Spleen (tissue), 13 donors: ENCODE measurements at places on chromosomes 4 and X. TPM values are rescaled to one million over a fixed set of nuclear protein-coding genes. Genes with fewer than 3 reads are reported as not detected.

DNA sequence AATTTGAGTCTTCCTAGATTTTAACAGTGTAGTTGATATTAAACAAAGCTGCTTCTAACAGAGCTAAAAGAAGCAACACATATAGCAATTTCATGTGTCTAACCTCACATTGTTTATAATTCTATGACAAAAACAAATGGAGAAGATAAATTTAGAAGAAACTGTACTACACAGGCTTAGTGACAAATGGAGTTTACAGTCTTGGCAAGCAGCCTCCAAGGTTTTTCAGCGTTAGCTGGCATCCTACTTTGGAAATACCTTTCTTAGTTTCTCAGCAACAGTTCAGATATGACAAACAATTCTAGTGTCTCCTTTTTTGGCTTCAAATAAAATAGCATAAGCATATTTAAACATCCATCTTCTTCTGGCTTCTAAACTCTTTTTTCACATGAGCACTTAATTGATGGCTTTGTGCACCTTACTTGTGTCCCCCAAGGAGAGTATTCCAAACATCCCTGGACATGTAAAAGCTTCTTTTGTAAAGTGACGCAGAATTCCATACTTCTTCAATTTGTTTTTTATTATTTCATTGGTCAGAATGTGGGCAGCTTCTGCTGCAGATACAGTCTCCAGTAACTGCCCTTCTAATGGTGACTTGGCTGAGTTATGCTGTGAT, 249.8 kb downstream of the ANTXR2 start:
- H3K27me3 ChIP-seq, result no peaks in the 10 kb centered on the region
- H3K27ac ChIP-seq, result no peak overlapping the region
- H3K4me3 ChIP-seq, result no peak overlapping the region
- no peak for DNase-seq
- no peaks in the 10 kb centered on the region for H3K4me1 ChIP-seq

The SSX2B gene
- not detected for total RNA-seq

DNA sequence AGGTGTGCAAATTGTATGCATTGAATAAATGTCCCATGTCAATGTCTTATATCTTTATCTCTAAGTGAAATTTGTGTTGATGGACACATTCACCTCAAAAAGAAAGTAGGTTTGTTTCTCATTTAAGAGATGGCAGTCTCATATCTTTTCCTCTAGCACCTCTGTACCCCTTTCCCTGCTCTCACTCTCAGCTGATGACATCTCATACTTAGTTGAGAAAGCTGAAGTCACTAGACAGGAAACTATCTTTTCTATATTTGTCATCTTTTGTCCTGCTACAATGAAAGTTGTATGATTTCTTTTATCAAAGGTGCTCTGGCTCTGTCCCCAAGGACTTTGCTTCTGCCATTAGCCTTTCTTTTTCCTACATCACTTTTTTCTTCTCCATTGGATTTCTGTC, 84.0 kb upstream of the GRPR start:
- H3K4me3 ChIP-seq, result no peak overlapping the region
- no peaks in the 10 kb centered on the region for H3K27me3 ChIP-seq

The NAP1L2 gene
- 3.8 TPM for total RNA-seq

DNA sequence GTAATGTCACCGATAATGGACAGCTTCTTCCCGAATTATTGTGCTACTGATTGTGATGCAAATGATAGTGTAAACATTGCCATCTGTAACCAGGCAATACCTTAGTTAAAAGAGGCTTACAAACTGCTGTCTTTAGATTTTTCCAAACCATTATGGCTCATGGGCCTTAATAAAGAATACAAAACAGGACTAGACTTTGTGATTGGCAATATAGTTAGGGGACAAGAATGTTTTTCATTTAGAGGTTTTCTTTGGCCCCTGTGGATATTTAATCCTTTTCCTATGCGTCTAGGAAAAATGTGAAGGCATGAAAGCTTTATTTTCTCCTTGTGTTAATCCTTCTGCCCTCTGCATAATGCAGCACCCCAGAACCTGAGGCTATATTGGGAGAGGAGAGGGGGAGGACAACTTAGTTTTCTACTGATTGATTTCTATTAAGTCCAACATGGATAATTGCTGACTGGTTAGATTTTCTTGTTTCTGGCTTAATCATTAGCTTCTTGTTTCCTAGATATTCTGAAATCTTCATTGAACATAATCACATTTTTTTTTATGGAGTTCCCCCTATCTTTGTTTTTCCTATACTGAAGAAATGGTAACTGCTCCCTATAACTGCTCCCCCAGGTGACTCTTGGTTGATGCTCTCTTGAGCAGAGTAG, 1.9 kb downstream of the PRPS1 start:
- no peak overlapping the region for H3K4me3 ChIP-seq
- no peak overlapping the region for H3K27ac ChIP-seq
- H3K36me3 ChIP-seq, result no peaks in the 10 kb centered on the region
- peaks cover 6% of the 10 kb centered on the region for H3K4me1 ChIP-seq

GRCh38 chrX:50567636-50568035, 97.0 kb upstream of the DGKK start:
- no peaks in the 10 kb centered on the region for H3K36me3 ChIP-seq
- H3K27me3 ChIP-seq, result no peaks in the 10 kb centered on the region
- no peak overlapping the region for H3K27ac ChIP-seq
- H3K4me1 ChIP-seq, result no peaks in the 10 kb centered on the region
- no peak overlapping the region for H3K4me3 ChIP-seq
- no peak for DNase-seq

DNA sequence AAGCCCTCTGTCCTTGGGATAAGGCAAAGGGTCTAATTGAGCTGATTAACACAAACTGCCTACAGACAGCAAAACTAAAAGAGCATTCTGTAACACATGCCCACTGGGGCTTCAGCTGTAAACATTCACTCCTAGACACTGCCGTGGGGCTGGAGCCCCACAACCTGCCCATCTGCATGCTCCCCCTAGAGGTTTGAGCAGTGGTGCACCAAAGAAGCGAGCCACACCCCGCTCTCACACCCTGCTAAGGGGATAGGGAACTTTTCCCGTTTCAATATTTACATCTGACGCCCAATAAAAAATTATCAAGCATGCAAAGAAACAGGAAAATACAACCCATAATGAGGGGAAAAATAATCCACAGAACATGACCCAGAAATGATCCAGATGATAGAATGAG, 46.9 kb upstream of the HSD17B10 start:
- no peaks in the 10 kb centered on the region for H3K4me1 ChIP-seq
- no peaks in the 10 kb centered on the region for H3K27me3 ChIP-seq
- no peak for DNase-seq
- H3K4me3 ChIP-seq, result no peak overlapping the region
- H3K27ac ChIP-seq, result no peak overlapping the region
- H3K36me3 ChIP-seq, result no peaks in the 10 kb centered on the region

GRCh38 chr4:7829652-7830580, 109.7 kb downstream of the AFAP1 start:
- H3K4me3 ChIP-seq, result no peak overlapping the region
- peaks cover 29% of the 10 kb centered on the region for H3K4me1 ChIP-seq
- no peaks in the 10 kb centered on the region for H3K36me3 ChIP-seq
- no peak for DNase-seq
- H3K27ac ChIP-seq, result no peak overlapping the region
- no peaks in the 10 kb centered on the region for H3K27me3 ChIP-seq

GRCh38 chrX:152918707-152919106, 20.8 kb downstream of the ZNF185 start:
- no peaks in the 10 kb centered on the region for H3K36me3 ChIP-seq
- no peak overlapping the region for H3K4me3 ChIP-seq

GRCh38 chr4:2579910-2580309, 43.5 kb downstream of the FAM193A start:
- no peak overlapping the region for H3K4me3 ChIP-seq
- H3K36me3 ChIP-seq, result no peaks in the 10 kb centered on the region
- H3K27me3 ChIP-seq, result no peaks in the 10 kb centered on the region
- no peak for DNase-seq
- peaks cover 36% of the 10 kb centered on the region for H3K4me1 ChIP-seq
- H3K27ac ChIP-seq, result no peak overlapping the region

- no peaks in the 10 kb centered on the region for H3K27me3 ChIP-seq
- no peaks in the 10 kb centered on the region for H3K36me3 ChIP-seq
- no peak overlapping the region for H3K27ac ChIP-seq
- no peak overlapping the region for H3K4me3 ChIP-seq
- DNase-seq, result no peak
- H3K4me1 ChIP-seq, result no peaks in the 10 kb centered on the region
These were observed 71.6 kb downstream of the GSTCD start for GRCh38 chr4:105780176-105780575.

- peaks cover 12% of the 10 kb centered on the region for H3K36me3 ChIP-seq
- DNase-seq, result peak; percentile 92
- peaks cover 63% of the 10 kb centered on the region for H3K4me1 ChIP-seq
These were observed 669 bp downstream of the IRF2 start for GRCh38 chr4:184473499-184474262.

- H3K27me3 ChIP-seq, result no peaks in the 10 kb centered on the region
- H3K27ac ChIP-seq, result peak overlapping the region; percentile 91
- no peak for DNase-seq
These were observed 762 bp downstream of the PIGA start for GRCh38 chrX:15334561-15334960.

DNA sequence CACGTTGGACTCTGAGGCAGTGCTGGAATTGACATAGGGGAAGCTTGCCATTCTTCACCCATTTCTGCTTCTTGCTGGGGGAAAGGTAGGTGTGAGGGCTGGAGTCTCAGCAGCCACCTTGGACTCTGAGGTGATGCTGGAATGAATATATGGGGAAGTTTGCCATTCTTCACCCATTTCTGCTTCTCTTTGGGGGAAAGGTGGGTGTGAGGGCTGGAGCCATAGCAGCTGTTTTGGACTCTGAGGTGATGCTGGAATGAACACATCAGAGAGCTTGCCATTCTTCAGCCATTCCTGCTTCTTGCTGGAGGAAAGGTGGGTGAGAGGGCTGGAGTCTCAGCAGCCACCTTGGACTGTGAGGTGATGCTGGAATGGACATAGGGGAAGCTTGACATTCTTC, 115.1 kb downstream of the CRLF2 start:
- H3K27me3 ChIP-seq, result peaks cover 7% of the 10 kb centered on the region
- DNase-seq, result no peak
- no peak overlapping the region for H3K27ac ChIP-seq
- H3K4me1 ChIP-seq, result no peaks in the 10 kb centered on the region
- no peaks in the 10 kb centered on the region for H3K36me3 ChIP-seq

The GSX2 gene
- total RNA-seq, result not detected

The LARP7 gene
- 45.7 TPM for total RNA-seq

The BRS3 gene
- not detected for total RNA-seq
